ENCODE measurements at places on chromosomes 1 and 21.

- DNase-seq: peak; percentile 89
These were observed 15.4 kb downstream of the SLC2A7 start for GRCh38 chr1:9010781-9011323.

GRCh38 chr1:201094832-201095231 lies 17.4 kb downstream of the CACNA1S start:
- DNase-seq: no peak

- DNase-seq: no peak
These were observed 670.2 kb upstream of the CXADR start for GRCh38 chr21:16842696-16843035.

DNA sequence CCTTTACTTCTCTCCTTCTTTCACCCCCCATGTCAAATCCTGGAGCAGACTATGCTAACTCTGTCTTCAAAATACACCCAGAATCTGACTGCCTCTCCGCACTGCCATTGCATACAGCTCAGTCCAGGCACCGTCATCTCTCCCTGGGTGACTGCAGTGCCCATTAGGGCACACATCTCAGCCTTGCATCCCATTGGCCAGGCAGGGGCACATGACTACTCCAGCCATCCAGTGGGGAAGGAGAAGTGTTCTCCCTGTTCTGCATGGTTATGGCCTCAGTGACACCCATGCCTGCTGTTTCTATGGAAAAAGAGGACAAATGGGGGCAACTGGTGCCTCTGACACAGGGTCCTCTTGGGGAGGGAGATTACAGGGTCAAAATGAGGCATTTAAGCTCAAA lies 270.5 kb downstream of the MATN1 start:
- no peak for DNase-seq

- DNase-seq: peak; percentile 46
These were observed 27.7 kb downstream of the CXADR start for GRCh38 chr21:17540530-17540929.

GRCh38 chr1:9438431-9439073 lies 100.7 kb upstream of the SLC25A33 start:
- DNase-seq: peak; percentile 51

DNA sequence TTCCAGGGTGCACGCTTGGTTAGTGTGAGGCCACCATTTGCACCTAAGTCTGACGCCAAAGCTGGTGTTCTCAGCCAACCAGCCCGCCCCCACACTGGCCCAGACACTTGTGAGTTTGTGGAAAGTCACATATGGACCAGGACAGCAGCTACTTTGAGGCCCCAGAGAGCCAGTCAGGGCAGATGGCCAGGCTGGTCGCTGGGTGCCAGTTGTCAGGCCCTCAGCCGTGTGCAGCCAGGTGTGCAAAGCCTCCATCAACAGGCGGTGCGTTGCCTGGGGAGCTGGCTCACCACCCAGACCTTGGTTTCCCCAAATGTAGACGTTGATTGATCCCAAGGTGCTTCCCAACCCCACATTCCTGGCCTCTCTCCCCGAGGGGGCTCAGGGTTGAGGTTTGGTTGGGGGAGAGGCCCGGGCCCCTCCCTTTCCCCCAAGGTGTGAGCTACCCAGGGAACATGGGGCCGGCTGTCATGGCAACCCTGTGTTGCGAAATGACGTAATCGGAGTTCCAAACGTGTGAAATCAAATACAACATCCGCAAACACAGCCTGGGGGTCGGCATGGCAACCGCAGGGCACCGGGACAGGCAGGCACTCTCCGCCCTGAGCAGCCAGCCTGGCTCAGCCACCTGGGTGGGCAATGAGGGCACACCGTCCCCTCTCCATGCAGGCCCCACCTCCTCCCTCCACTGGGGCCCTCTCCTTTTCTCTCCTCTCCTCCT lies 42.2 kb upstream of the WNT4 start:
- no peak for DNase-seq

DNA sequence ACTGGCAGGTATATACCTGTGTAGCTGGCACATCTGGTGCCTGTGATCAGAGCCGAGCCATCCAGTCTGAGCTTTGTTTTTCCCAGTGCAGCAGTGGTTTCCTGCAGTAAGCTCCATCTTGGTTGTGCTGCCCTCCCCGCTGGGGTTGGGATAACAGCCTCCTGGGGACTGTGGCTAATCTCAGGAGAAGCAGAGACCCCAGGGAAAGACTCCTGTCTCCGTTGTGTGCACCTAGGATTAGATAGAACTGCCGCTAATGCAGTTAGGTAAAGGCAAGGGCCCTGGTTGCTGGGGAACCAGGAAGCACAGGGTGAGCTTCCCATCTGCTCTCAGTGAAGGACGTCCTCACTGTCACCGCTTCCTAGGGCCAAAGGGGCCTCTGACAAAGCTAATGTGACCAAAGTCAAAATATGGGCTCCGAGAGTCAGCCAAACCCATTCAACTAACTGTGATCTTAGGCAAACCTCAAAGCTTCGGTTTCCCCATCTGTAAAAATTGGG lies 20.0 kb downstream of the ROR1 start:
- DNase-seq: no peak

DNA sequence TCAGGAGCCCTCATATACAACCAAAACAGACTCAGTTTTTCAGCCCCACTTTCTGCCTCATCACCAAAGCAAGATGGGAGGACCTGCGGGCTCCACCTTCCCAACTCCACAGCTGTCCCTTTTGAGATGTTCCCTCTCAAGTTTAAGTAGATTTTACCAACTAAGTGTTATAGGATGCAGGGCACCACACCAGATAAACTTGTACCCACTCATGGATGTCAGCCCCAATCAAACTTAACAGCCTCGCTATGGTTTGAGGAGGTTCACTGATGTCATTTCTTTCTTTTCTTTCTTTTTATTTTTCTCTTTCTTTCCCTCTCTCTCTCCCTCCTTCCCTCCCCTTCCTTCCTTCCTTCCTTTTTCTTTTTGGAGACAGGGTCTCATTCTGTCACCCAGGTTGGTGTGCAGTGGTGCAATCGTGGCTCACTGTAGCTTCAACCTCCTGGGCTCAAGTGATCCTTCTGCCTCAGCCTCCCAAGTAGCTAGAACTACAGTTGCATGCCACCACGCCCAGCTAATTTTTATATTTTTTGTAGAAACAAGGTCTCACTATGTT lies 13.4 kb downstream of the CD58 start:
- no peak for DNase-seq

Measured in suppressor macrophage (primary cell).